Activated CD4-positive, alpha-beta memory T cell treated with anti-CD3 and anti-CD28 coated beads, Interleukin-2, amount 10 ng/mL, durations not matched to agents 7 days and 5 days (primary cell): ENCODE measurements at places on chromosomes 11 and 22.

- H3K4me3 ChIP-seq: no peak overlapping the region
- no peak for DNase-seq
- H3K4me1 ChIP-seq: peaks cover 61% of the 10 kb centered on the region
- peaks cover 59% of the 10 kb centered on the region for H3K36me3 ChIP-seq
Measured at GRCh38 chr11:2944530-2944929, 15.3 kb upstream of the PHLDA2 start.

DNA sequence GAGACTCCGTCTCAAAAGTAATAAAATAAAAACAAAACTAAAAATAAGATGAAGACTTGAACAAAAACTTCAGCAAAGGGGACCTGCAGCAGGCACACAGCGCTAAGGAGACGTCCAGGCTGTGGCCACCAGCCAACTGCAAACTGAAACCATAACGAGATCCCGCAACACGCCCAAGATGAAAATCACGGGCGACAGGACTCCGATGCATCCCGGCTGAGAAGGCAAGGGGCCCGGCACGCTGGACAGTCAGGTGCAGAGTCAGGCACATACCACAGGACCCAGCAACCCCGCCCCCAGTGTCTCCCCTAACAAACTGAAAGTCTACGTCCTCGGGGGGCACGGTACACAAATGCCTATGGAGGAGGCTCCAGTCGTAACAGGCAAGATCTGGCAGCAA, 9.2 kb downstream of the HRAS start:
- DNase-seq: no peak
- peaks cover 3% of the 10 kb centered on the region for H3K36me3 ChIP-seq
- H3K4me3 ChIP-seq: no peak overlapping the region
- no peaks in the 10 kb centered on the region for H3K4me1 ChIP-seq

DNA sequence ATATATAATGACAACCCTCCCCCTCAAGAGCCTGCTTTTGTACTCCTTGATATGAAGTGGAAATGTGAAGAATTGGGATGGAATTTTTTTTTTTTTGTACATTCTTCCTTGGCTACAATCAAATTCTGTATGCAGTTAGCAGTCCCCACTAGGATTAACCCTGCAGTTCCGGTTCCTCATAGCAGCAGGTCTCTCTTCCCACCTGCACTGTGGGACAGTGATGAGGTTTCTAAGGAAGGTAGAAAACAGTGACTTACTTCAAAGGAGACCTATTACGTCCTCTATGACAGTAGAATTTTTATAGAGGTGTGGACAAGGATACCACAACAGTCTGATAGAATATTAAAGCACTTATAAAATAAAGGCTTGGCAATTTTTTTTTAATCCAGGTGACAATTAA, 46.3 kb upstream of the ALKBH3 start:
- H3K4me1 ChIP-seq: peaks cover 4% of the 10 kb centered on the region
- H3K27ac ChIP-seq: no peak overlapping the region
- H3K36me3 ChIP-seq: peaks cover 3% of the 10 kb centered on the region

- no peak overlapping the region for H3K4me3 ChIP-seq
- H3K4me1 ChIP-seq: no peaks in the 10 kb centered on the region
- H3K27me3 ChIP-seq: peaks cover 3% of the 10 kb centered on the region
- H3K27ac ChIP-seq: no peak overlapping the region
Measured at GRCh38 chr11:57361926-57362325, 19.0 kb downstream of the PRG3 start.

DNA sequence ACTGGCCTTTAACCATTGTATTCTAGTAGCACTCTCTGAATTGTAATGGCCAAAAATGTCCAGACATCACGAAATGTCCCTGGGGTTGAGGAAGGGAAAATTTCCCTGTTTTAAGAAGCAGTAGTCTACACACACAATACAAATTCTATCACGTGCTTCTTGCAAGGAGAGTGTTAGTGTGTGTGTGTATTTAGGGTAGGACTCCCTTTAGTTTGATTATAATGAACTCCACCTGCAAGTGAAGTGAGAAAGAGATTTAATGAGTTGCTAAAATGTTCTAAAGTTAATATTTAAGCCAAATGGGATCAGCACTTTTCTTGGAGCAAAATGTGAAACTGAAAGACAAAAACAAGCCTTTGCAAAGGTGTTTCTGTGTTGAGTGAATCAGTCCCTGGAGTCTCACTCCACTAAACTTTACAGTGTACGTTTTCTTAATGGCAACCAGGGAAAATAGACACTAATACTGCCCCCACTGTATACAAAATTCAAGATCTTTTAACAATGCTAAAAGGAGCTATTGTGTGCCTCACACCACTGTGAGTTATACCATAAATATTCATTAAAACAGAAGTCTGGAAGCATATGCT, 590.3 kb upstream of the TENM4 start:
- no peaks in the 10 kb centered on the region for H3K36me3 ChIP-seq
- no peak overlapping the region for H3K4me3 ChIP-seq
- DNase-seq: no peak
- no peaks in the 10 kb centered on the region for H3K27me3 ChIP-seq
- H3K4me1 ChIP-seq: no peaks in the 10 kb centered on the region

- H3K4me1 ChIP-seq: no peaks in the 10 kb centered on the region
- no peak overlapping the region for H3K27ac ChIP-seq
- no peaks in the 10 kb centered on the region for H3K36me3 ChIP-seq
Measured at GRCh38 chr22:27348634-27349033, 452.9 kb downstream of the MN1 start.

DNA sequence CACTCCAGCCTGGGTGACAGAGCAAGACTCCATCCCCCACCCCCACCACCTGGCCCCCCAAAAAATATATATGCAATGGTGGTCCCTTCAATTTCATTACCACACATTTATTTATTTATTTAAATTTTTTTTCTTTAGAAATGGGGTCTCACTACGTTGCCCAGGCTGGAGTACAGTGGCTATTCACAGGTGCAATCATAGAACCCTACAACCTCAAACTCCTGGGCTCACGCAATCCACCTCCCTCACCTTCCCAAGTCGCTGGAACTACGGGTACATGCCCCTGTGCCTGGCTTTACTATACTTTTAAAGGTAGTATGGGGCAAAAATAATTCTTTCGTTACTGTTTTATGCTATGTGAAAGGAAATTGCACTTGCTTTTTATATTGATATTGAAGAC, 50.9 kb upstream of the EP300 start:
- no peak for DNase-seq
- H3K36me3 ChIP-seq: no peaks in the 10 kb centered on the region
- no peak overlapping the region for H3K27ac ChIP-seq
- H3K4me1 ChIP-seq: no peaks in the 10 kb centered on the region
- H3K4me3 ChIP-seq: no peak overlapping the region

- no peak overlapping the region for H3K4me3 ChIP-seq
- no peaks in the 10 kb centered on the region for H3K4me1 ChIP-seq
- peaks cover 13% of the 10 kb centered on the region for H3K27me3 ChIP-seq
- no peaks in the 10 kb centered on the region for H3K36me3 ChIP-seq
Measured at GRCh38 chr11:86497310-86497709, 122.6 kb downstream of the CCDC81 start.
